Activated CD4-positive, alpha-beta T cell treated with anti-CD3 and anti-CD28 coated beads, Interleukin-10, Interleukin-2, amounts not matched to agents 100 ng/mL and 50 ng/mL, durations not matched to agents 16 hours and 8 hours (primary cell): ENCODE measurements at places on chromosomes 6 and 20.

- DNase-seq = no peak
Observed at GRCh38 chr6:115064680-115065079, 721.9 kb upstream of the HS3ST5 start.

DNA sequence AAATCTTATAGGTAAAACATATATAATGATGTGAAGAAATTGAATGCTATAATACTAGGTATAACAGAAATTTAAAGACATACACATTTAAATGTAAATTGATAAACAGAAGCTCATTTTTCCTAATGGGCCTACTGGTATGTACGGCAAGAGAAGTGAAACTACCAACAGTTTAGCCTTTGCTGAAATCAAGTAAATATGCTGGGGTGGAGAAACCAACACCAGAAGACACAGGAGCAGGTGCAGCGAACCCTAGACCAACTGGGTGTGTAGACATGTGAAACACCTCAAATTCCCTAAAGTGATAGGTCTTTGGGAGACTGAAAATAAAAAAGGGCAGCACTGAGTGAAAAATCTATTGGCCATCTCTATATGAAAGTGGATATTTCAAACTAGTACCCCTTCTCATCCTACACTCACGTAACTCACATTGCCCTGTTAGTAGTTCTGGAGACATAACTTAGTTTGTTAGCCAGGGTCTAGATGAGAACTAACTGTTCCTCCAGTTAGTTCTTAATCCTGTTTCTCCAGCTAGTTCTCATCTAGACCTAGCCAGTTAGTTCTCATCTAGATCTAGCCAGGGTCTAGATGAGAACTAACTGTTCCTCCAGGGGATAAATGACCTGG lies 53.1 kb downstream of the SLC35D3 start:
- DNase-seq = no peak

GRCh38 chr20:61950641-61951071 lies 115.0 kb downstream of the TAF4 start:
- no peak for DNase-seq

DNA sequence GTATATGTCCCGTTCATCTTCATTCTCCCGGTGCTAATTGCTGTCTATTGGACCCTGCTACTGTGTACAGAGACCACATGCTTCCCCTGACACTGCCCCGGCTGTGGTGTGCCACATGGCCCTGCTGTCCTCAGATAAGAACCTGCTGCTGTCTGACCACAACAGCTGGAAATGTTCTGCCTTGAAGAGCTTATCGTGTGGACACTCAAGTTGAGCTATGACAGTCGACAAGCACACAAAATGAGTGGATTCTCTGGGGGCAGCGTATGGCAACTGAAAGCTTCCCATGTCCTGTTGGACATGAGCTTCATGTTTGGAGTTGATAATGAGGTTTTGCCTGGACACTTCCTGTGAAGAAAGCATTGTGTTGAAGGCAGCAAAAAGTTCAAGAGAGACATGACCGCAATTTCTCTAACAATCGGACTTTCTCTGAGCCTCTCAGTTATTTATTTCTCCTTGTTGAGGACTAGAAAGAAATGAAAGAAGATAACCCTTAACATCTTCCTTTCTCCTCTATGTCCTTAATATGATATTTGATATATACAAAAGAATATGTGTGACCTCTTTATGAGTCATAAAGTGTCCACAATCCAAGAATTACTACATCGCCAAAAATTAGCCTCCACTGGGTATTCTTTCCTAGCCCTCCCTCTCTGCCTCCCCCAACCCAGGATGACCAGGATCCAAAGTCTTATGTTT lies 187.1 kb upstream of the TCF21 start:
- DNase-seq = no peak

GRCh38 chr6:30234356-30234755 lies 21.1 kb upstream of the TRIM26 start:
- no peak for DNase-seq

DNA sequence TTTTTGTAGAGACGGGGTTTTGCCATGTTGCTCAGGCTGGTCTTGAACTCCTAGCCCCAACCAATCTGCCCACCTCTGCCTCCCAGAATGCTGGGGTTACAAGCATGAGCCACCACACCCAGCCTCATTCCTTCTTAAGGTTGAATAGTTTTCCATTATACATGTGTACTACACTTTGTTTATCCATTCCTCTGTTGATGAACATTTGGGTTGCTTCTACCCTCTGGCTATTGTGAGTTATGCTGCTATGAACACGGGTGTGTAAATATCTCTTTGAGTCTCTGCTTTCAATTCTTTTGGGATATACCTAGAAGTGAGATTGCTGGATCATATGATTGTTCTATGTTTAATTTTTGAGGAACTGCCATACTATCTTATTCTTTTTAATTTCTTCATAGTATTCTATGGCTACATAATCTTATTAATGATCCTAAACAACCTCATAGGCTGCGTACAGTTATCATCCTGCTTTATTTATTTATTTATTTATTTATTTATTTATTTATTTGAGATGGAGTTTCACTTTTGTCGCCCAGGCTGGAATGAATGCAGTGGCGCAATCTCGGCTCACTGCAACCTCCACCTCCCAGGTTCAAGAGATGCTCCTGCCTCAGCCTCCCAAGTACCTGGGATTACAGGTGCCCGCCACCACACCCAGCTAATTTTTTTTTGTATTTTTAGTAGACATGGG lies 49.2 kb upstream of the TLDC2 start:
- DNase-seq = no peak

DNA sequence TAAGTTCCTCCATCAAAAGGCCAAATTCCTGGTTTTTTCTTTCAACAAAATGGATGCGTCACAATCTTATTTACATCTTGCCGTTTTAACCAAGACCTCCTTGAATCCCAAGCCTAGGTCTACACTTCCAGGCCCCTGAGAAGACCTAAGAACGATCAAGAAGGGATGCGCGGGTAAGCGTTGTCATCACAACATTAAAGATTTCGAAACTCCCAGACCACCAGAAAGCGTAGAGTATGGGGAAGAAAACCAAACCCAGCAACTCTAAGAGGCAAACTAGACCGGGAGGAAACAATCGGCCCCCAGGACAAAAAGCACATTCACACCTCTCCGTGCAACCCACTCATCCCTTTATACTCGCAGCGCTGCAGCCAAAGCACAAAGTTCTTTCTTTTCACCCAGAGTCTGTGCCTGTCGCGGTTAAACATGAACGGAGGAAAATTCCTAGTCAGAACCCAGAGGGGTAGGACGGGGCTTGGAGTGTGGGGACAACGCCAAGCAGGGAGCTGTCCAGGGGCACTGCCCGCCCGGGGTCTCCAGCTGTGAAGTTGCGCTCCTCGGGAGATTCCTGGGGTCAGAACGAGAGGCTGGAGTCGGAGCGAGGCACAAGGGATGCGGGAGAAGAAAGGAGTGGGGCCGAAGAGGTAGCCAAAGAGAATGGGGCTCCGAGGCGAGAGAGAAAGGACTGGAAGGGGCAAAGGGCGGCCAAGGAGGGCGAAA lies 725 bp downstream of the OSER1 start:
- peak; percentile 21 for DNase-seq

GRCh38 chr20:10596710-10597121 lies 77.1 kb downstream of the JAG1 start:
- DNase-seq = no peak

GRCh38 chr6:16688984-16689636 lies 72.2 kb downstream of the ATXN1 start:
- DNase-seq = no peak

- DNase-seq = no peak
Observed at GRCh38 chr6:150635906-150636514, 36.3 kb downstream of the PLEKHG1 start.

DNA sequence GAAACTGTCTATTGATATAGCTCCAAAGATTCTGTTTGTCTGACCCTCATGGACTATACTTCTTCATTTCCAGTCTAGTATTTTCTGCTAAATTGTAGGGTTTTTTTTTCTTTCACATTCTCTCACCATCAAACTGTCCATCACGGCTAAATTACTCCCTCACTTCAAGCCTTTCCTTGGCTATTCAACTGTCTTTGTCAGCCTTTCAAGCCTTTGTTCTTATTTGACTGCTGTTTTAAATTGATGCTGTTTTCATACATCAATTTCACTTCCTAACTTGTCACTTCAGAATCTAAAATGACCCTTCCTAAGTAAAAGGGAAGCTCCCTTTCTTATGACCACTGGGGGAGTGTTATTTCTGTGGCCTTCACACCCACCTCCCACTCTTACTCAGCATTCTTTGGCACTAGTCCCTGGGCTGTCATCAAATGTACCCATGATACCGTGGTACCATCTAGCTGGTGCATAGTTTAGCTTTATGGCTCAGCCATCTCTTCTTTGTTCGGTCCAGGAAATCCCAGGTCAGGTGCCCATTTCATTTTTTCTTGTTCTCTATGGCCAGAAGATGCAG lies 8.6 kb downstream of the GJA1 start:
- DNase-seq = no peak

DNA sequence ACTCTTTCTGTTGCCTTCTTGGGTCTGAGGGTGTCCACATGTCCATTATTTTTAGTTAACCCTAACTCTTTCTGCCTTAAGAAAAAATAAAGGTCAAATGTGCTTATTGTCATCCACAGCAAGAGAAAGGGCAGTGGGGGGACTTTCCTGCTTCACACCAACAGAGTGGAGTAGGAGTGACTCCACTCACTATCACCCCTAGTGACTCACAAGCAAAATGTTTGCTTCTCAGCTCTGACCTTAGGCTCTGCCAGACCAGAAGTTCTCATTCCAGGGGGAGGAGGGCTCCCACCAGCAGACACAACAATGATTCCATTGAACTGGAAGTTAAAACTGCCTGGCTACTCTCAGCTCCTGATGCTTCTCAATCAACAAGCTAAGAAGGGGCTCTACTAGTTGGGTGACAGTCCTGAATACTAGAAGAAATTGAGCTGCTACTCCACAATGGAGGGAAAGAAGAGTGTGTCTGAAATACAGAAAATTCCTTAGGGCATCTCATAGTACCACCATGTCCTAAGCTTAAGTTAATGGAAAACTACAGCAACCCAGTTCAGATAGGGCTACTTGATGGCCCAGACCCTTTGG lies 83.9 kb upstream of the AFDN start:
- no peak for DNase-seq

GRCh38 chr20:46218656-46219055 lies 89.6 kb downstream of the CDH22 start:
- no peak for DNase-seq

GRCh38 chr6:151096255-151096612 lies 143.5 kb upstream of the AKAP12 start:
- no peak for DNase-seq

- DNase-seq = no peak
Observed at GRCh38 chr6:137590684-137591083, 96.5 kb upstream of the OLIG3 start.

GRCh38 chr6:144602523-144603180 lies 317.5 kb downstream of the UTRN start:
- DNase-seq = peak; percentile 66

- DNase-seq = no peak
Observed at GRCh38 chr20:5729348-5729747, 20.9 kb upstream of the SHLD1 start.

DNA sequence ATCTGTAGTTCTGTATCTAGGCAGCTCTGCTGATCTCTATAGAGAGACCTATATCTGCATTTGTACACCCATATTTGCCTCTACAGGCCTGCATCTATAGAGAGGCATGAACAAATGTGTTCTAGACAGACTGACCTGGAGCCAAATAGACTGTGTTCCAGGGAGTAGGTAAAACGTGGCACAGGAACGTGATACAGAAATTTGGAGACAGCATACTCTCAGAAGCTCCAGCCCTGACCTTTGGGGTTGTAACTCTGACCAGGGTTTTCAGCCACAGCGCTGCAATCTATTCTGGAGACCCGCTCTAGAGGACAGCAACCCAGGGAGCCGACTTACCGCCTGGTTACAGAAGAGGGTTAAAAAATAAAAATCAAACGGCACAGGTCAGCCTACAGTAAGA lies 983 bp downstream of the RBBP9 start:
- DNase-seq = no peak

- DNase-seq = no peak
Observed at GRCh38 chr6:17240803-17241500, 40.2 kb upstream of the RBM24 start.

GRCh38 chr20:52943185-52943841 lies 28.8 kb upstream of the TSHZ2 start:
- no peak for DNase-seq

DNA sequence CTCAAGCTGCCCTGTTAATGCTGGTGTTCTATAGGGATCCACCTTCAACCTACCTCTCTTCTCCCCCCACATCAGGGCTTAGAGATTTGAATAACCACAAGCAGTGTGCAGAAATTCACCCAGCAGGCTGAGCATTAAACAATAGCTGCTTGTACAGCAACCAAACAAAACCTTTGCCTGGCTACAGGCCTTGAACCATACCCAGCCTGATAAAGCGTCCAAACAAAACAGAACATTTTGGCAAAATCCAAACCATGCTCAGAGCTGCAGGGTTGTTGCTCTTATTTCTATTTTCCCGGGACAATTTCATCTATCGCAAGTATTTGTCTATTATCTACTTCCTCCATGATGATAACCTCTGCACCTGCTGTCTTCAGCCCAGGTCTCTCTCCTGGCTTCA lies 142.3 kb downstream of the UNC5CL start:
- DNase-seq = no peak

DNA sequence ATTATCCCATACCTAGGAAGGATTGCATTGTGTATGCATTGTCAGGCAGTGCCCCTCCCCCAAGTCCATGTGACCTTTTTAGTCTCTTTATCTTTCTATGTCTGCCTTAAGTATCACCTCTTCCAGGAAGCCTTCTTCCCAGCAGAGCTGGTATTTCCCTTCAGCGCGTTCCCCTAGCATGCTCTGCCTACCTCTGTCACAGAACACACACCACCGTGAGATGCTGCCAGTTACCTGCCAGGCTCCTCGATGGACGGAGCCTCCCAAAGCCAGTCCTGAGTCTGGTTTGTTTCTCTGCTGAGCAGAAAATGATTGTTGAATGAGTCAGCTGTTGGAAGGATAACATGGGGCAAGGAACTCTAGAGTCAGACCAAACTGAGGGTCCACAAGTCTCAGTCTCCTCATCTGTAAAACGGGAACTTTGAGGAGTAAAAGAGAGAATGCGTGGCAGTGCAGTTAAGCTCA lies 11.3 kb upstream of the ZNF335 start:
- no peak for DNase-seq

DNA sequence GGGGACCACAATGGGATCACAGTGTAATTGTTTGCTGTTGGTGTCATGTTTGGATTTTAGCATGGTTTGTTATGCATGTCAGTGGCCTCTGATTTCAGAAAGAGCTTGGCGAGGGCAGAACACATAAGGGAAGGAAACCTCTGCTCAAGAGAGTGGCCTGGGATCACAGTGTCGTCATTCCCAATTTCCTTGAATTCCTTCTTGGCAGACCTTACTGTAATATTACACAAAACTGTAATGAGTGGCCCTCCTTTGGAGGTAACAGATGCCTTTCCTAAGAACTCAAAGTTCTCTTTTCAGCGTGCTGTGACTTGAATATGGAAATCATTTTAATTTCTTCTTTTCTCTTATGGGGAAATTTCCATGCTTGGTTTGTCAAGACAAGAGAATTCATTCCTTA lies 46.9 kb downstream of the JAG1 start:
- DNase-seq = no peak

DNA sequence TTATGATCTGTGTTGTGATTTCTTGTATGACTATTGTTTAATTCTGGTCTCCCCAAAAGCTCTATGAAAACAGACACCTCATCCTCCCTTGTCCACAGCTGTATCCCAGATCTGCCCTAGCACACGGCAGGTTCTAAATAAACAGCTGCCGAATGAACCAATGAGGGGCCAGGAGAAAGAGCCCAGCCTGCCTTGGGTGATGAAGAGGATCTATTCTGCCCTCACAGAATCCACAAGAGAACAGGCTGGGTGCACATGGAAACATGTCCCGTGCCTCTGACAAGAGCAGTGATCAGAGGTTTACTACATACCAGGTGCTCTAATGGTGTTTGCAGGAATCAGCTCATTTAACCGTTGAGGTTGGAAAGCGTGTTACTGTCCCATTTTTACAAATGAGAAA lies 15.6 kb upstream of the TLDC2 start:
- no peak for DNase-seq
